ENCODE measurements at places on chromosomes 12 and 14. TPM values are rescaled to one million over a fixed set of nuclear protein-coding genes. Genes with fewer than 3 reads are reported as not detected.

DNA sequence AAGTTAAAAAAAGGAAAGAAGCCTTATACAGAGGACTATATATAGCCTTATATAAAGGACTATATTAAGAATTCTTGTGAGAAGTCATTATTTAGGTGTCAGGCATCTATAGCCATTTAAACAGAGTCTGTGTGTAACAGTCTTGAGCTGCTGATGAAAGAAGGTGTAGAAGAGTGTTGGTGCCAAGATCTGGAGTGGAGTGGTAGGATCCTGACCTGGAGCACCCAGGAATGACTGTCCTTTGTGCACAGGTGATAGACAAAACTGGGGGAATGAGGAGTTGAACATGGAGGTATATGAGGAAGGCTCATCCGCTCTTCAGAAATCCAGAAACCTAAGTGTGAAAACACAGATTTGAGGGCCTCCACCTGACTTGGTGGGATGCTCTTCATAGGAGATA, 747.3 kb downstream of the NRXN3 start:
- no peak for DNase-seq

DNA sequence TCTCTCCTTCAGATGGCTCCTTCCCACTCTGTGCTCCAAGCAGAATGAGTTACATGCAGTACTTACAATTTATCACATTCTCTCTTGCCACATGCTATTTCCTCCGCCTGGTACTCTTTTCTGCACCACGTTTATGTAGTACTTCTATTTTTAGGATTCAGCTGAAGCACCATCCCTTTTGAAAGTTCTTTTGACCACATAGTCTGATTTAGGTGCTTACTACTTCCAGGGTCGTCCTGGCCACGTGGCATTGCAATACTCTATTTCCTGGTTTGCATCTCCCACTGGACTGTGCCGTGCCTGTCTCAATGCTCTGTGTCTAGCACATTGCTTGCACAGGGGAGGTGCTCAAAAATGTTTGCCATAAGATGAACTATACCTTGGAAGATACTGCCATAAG, 16.3 kb upstream of the TBC1D30 start:
- DNase-seq = no peak

- no peak for DNase-seq
These were observed 219.2 kb downstream of the PDZRN4 start for GRCh38 chr12:41407232-41407799.

DNA sequence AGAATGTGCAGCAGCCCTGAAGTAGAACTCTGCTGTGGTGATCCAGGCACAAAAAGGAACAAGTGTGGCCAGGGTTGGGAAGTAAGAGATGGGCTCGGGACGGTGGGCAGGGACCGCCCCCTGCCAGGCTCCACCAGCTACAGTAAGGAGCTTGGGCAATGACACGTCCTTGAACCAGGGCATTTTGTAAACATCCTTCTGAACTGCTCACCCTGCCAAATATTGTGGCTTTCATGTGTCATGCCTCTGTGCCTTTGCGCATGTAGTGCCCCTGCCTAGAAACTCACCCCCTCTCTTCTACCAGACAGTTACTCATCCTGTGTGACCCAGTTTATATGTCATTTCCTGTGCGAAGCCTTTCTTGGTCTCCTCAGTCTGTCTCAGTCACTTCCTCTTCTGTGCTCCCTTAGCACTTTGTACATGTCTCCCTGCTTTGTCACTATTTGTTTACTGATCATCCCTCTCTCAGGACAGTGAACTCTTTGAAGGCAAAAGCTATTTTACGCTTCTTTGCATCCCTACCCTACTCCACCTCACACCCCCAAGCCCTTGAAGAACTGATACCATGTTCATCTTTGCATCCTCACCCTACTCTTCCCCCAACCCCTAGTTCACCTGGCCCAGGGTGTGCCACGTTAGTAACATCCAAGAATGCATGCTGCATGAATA, 108.9 kb upstream of the PLEKHG7 start:
- DNase-seq = peak; percentile 54

- DNase-seq = no peak
These were observed 27.7 kb upstream of the AMIGO2 start for GRCh38 chr12:47107446-47107845.

DNA sequence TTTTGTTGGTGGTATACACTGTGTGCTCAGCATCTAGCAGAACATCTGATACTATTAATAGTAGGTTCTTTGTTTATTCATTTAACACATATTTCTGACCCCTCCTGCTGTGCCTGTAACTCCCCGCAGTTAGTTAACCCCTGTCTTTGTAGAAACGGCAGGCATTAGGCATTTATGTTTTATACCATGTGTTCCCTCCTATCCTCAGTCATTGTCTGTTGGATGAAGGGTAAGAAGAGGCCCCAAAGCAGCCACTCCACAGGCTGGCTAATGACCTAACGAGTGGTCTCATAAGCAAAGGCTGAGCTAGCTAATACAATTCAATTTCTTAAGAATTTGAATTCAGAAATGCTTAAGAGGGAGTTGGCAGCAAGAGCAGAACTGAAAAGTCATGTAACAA, 170.8 kb downstream of the TMX1 start:
- no peak for DNase-seq

- no peak for DNase-seq
These were observed 329.0 kb downstream of the C12orf75 start for GRCh38 chr12:105659355-105660075.

Gene MGP
- total RNA-seq = 464 TPM

Gene SCN8A
- total RNA-seq = 0.53 TPM

GRCh38 chr14:102525219-102525928, 15.8 kb upstream of the ANKRD9 start:
- no peak for DNase-seq

Gene SMCO2
- total RNA-seq = 0.47 TPM

DNA sequence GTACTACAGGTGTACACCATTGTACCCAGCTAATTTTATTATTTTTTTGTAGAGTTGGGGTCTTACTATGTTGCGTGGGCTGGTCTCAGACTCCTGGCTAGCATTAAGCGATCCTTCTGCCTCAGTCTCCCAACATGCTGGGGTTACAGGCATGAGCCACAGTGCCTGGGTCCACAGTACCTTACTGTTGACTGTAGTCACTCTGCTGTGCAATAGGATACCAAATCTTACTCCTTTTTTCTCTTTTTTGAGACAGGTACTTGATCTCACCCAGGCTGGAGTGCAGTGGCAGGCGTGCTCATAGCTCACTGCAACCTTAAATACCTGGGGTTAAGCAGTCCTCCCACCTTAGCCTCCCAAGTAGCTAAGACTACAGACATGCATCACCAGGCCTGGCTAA, 25.6 kb downstream of the PSMA6 start:
- no peak for DNase-seq

GRCh38 chr14:75310295-75311111, 31.9 kb downstream of the FOS start:
- peak; percentile 85 for DNase-seq
